Astrocyte of the spinal cord (primary cell): ENCODE measurements at places on chromosomes 5 and 9.

DNA sequence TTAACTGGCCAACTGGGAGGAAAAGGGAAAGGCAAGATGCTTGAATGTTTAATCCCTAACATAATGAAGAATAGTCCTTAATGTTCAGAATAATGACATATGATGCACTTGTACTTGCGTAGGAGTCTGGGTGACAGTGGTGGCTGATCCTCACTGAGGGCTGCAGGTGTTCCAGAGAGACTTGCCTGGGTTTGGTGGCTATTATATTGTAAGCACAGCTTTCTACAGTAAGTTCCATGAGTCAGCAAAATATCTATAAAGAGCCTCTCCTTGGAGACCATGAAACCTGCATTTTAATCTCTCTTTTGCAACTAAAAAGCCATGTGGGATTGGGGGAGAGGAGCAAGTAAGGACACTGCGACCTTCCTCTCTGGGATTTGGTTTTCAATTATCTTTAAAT is 1.9 kb upstream of the NPR2 start:
- no peak for DNase-seq

- DNase-seq: peak; percentile 13
Measured at GRCh38 chr5:113807427-113807991, 294.0 kb downstream of the YTHDC2 start.

GRCh38 chr9:38053697-38054461 is 15.1 kb downstream of the SHB start:
- no peak for DNase-seq

DNA sequence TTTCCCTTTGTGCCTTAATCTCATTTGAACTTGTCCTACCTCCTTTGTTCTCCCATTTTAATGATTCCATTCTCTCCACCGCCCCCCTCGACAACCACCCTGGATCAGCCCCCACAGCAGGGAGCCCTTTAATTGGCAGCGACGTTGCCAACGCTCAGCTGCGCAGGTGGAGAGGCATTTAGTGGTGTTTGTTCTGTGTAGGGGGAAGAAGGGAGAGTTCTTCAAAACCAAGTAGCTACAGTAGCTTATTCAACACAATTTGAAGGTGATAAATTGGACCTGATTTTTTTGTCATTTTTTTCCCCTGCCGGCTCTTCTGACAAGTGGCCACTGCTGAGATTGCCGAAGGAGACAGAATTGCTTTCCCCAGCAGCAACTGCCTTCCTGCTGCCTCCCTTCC is 499.1 kb downstream of the CDK5RAP2 start:
- DNase-seq: no peak

DNA sequence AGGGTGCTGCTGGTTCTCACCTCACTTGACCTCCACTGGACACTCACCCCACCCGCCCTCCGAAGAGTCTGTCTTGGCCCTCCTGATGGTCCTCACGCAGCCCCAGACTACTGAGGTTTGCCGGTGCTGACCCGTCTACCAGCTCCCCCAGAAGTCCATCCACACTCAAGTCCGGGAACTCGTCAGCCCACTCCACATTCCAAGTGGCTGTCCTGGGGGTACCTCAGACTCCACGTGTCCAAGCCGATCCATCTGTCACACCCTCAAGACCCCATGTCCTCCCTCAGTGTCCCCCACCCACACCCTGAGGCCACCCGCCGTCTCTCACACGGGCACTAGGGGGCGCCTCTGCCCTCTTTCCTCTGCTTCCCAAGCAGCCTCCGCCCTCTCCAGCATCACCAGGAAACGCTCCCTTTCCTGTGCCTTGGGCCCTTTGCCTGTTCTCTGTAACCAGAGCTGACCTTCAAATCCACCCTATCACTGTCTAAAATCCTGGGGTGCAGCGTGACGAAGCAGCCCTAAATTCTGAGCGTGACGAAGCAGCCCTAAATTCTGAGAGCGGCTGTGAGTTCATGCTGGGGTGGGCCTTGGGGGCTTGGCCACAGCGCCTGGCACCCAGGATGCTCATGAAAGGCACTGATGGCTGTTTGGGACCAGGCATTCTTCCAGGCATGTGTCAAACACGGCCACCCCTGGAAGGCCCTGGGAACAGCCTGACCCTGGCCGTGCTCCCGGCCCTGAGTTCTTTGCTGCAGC is 95.7 kb downstream of the KCNT1 start:
- no peak for DNase-seq

- no peak for DNase-seq
Measured at GRCh38 chr5:124614836-124615385, 131.5 kb downstream of the ZNF608 start.

DNA sequence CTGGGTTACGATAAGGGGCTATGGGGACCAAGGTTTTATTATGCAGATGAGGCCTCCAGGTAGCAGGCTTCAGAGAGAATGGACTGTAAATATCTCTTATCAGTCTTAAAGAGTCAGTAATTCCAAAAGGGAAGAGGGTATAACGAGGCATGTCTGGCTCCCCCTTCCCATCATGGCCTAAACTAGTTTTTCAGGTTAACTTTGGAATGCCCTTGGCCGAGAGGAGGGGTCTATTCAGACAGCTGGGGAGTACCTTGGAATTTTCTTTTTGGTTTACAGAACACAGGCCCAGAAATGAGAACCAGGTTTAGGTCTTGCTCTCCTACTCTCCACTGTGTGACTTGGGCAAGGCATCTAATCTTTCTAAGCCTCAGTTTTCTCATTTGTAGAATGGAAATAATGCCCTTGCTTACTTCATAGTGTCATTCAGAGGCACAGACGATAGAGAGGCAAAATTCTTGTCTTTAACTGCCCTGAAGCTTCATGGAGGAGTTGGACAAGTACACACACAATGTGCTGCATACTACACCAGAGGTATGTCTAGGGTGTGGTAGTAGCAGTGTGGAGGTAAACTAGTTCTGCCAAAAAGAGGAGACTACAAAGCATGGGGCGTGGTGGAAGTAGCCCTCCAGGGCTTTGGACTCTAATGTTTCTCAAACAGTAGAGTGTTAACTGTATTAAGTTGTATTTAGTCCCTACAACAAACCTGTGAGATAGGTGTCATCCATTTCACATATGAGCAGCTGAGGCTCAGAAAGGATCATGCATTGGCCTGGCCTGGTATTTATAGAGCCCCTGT is 45.5 kb downstream of the IRF1 start:
- no peak for DNase-seq

- DNase-seq: no peak
Measured at GRCh38 chr9:138053321-138053868, 175.8 kb downstream of the CACNA1B start.

DNA sequence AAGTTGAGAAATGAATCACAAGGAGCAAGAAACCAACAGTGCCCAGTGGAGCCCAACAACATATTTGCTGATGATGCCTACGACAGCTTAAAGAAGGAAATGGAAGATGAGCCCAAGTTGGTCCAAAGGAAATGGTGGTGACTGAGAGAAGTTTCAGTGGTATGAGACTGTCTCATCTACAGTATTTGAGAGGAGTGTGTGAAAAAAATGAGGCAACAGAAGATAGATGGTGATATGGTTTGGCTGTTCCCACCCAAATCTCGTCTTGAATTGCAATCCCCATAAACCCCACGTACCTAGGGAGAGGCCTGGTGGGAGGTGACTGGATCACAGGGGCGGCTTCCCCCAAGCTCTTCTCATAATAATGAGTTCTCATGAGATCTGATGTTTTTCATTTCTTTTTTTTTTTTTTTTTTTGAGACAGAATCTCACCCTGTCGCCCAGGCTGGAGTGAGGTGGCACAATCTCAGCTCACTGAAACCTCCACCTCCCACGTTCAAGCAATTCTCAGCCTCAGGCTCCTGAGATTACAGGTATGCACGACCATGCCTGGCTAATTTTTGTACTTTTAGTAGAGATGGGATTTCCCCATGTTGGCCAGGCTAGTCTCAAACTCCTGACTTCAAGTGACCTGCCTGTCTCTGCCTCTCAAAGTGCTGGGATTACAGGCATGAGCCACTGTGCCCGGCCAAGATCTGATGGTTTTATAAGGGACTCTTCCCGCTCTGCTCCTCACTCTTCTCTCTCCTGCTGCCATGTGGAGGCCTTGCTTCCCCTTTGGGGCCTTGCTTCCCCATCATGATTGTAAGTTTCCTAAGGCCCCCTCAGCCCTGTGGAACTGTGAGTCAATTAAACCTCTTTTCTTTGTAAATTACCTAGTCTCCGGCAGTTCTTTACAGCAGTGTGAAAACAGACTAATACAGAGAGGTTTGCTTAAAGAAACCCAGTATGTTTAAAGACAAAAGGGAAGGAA is 30.2 kb downstream of the EFCAB9 start:
- DNase-seq: no peak

GRCh38 chr5:103621548-103621930 is 59.0 kb upstream of the NUDT12 start:
- peak; percentile 7 for DNase-seq

- DNase-seq: no peak
Measured at GRCh38 chr5:127586811-127587210, 62.1 kb upstream of the CTXN3 start.

GRCh38 chr5:76527685-76528161 is 95.5 kb downstream of the F2RL2 start:
- peak; percentile 19 for DNase-seq

GRCh38 chr5:139878093-139878492 is 82.5 kb downstream of the PSD2 start:
- DNase-seq: no peak

DNA sequence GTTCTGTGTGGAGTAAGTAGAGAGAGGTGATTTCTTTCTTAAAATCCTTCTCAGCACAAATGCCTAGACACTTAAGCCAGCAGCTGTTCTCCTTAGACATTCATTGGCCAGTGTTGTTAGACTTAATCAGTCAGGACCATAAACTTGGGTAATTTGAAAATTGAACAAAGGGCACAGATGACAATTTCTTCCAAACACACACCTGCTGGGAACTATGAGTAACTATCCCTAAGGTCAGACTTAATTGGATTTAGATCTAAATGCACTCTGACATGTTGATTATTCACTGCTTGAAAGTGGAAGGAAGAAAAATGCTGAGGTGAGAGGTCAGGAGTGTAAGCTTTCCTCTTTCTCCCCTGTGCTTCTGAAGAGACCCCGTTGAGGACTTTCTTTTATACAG is 1083.7 kb upstream of the DMAC1 start:
- DNase-seq: no peak

DNA sequence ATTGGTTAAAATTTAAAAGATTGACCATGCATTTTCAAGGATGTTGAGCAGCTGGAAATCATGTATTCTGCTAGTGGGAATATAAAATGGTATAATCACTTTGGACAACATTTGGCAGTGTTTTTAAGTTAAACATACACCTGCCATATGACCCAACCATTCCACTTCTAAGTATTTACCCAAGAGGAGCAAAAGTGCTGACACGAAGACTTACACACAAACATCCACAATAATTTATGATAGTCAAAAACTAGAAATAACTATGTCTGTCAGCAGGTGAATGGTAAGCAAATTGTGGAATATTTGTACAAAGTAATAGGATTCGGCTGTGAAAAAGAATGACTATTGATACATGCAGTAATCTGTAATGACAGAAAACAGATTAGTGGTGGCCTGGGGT is 30.7 kb upstream of the SRP19 start:
- DNase-seq: no peak

DNA sequence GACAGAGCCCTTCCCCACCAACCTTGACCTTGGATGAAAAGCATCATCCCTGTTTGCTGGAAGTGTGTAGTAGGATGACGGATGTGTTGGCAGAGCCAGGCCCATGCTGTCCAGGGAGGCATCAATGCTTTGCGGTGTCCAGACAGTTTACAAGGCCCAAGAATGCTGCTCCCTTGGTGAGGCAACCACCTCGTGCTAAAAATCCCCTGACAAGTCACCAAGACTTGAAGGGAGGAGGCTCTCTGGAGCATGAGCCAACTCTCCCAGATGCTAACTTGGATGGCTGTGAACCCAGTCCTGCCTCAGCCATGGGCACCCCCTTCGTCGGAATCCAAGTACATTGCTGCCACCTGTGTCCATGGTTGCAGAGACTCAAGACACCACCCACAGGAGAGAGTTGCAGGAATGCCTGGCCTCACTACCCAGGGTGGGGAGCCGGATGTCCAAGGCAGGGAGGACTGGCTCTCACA is 9.5 kb upstream of the NKD2 start:
- DNase-seq: no peak

DNA sequence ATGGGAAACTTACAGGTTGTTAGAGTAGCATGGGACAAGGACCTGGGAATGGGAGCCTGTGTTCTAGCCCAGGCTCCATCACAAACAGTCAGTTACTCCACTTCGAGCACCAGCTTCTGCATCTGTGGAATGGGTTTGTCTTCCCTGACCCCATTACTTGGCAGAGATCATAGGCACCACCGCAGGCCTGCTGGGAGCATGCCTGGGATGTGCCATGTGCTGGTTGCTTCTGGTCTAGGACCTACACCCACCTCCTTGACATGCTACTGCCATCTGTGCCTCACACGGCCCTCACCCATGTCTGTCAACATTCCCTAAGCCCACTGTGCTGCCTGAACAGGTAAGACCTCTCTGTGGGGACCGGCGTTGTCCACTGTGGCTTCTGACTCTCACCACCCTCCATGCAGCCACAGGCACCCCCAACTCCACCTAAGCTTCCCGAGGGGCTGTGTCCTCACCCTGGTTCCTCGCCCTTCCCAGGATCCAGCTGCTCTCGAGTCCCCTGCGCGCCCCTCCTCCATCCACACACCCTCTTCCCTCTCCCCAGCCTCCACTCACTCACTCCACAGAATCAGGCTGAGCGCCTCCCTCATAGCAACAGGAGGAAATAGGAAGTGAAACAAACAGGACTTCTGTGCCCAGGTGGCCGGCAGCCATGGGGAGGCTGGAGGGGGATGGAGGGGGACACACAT is 85.9 kb upstream of the FAM120A start:
- DNase-seq: no peak

DNA sequence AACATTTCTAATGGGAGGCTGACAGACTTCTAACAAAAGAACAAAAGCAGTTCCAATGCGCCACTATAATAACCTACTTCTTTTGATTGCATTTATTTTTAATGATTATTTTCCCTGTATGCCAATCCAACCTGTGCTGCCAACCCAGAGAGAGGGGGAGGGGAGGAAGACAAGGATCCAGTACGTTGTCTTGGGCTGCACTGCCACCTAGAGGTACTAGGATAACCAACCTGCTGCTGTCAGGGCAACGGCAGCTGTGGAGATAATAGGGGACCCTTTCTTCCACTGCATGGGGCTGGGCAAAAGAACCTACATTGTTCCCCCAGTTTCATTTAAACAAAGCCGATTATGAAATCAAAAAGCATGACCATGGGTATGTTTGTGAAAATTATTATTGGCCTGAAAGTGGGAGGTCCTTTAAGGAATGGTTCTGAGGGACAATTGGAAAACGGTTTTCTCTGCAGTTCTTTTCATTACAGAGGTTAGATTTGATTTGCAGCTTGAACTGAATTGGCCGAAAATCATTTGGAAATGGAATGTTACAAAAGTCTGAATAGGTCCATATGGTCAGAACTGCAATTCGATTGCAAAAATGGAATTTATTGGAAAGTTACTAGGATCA is 101.3 kb downstream of the RASEF start:
- DNase-seq: peak; percentile 74

DNA sequence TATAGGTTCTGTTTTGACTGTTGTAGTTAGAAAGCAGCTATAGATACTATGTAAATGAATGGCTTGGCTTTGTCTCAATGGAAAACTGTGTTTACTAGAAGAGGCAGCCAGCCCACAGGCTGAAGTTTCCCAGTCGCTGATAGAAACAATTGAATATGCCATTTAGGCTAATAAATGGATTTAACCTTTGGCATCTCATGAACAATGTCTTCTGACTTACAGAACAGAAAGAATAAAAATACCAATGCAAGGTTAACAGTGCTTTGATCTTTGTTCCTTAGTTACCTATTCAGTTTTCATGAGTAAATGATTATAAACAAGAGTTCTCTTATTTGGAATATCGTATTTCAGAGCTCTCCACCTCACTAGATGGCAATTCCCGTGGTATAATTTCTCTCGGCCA is 120.6 kb downstream of the PAM start:
- no peak for DNase-seq

- DNase-seq: no peak
Measured at GRCh38 chr9:99072040-99072394, 32.9 kb upstream of the TGFBR1 start.
